ENCODE measurements at places on chromosomes 13 and 19.
A peak's percentile ranks its signal among the peaks of the same experiment; 100 is the strongest.

DNA sequence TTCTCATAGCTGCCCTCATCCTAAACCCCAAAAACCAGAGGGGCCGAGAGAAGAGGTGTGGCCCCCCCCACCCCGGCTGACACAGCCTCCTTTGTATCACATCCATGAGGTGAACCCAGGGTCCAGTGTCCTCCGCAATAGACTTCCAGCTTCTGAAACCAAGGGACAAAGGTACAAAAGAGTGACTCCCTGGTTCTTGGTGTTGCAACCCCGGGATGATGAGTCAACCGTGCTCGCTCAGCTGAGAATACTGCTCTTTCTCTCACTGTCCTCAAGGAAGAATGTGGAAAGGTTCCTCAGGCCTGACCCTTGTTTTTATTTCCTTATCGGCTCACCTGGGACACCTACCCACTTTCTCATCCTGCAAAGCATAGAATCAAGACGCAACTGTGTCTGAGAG, 5.5 kb downstream of the SLC15A1 start:
- DNase-seq: no peak

DNA sequence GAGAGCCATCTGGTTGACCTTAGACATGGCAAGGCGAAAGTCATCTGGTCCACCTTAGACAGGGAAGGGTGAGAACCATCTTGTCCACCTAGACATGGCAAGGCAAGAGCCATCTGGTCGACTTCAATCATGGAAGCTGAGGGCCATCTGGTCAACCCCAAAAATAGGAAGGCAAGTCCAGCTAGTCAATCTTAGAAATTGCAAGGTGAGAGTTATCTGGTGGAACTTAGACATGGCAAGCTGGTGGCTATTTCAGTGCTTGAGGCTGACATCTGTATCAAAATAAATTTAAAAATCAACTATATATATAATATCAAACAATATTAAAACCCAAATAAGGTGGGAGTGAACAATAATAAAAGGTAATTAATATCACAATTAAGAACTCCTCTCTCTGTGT, 83.9 kb downstream of the ZNF726 start:
- DNase-seq: no peak

GRCh38 chr19:492091-492531, 4.2 kb upstream of the MADCAM1 start:
- peak; percentile 24 for DNase-seq

DNA sequence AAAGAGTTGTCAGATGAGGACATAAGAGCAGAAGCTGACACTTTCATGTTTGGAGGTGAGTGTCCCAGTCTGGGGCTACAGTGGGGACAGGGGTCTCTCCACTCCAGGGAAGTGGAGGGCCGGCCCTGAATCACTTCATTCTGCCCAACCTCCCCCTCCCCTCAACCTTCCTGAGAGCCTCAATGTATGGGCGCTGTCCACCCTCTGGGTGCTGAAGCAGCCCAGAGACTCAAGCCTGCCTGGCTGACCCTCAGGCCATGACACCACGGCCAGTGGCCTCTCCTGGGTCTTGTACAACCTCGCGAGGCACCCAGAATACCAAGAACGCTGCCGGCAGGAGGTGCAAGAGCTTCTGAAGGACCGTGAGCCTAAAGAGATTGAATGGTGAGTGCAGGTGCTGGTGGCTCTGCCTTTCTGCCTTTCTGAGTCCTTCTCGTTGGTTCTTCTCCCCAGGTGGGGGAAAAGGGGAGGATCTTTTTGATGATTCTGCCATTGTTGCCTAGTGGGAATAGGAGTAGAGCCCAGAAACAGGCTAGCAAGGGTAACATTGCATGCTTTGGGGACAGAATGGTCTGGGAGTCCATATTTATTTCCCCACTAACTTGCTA, 8.8 kb downstream of the CYP4F8 start:
- DNase-seq: no peak

- DNase-seq: no peak
These were observed 43.6 kb downstream of the PDS5B start for GRCh38 chr13:32629866-32630265.

GRCh38 chr19:611481-611868, 21.8 kb downstream of the HCN2 start:
- peak; percentile 58 for DNase-seq

DNA sequence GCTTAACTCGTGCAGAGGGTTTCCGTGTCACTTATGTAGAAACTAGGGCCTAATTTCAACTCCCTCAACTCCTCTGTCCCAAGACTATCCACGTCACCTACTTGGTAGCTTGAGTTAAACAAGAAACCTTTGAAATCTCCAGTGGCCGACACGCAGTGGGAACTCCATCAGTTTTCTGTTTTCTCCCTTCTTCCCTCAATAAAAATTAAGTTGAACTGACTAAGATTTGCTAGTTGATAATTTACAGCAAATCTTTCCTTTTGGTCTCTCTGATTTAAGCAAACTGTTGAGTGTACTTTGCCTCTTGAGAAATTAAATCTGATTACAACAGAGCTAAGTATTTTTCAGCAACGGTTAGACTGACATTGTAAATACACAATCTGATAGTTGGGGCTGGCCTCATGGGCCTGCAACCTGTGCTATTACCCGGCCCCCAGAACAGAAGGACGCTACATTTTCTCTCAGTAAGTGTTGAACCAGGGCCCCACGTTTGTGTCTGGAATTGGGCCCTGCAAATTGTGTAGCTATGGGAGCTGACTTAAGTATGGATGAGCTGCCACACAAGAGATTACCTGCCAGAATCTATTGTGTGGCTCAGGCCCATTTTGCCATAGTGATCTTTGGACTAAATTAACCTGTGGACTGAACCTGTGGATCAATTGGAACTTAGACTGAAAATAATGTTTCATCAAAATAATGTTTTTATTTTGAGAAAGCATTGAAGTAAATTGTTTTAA, 708 bp upstream of the ESD start:
- no peak for DNase-seq

DNA sequence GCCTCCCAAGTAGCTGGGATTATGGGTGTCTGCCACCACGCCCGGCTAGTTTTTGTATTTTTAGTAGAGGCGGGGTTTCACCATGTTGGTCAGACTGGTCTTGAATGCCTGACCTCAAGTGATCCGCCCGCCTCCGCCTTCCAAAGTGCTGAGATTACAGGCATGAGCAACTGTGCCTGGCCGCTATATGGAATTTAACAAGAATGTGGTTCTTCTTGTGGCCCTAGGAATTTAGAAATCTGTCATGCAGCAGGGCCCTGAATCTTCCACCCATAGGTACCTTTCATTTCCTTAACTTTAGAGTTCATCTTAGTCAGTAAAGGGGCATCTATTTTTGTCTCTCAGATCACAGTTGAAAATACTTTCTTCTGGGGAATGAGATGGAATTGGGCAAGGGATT, 25.6 kb upstream of the NDFIP2 start:
- DNase-seq: no peak

GRCh38 chr13:113665597-113666328, 1.3 kb upstream of the GRK1 start:
- no peak for DNase-seq

DNA sequence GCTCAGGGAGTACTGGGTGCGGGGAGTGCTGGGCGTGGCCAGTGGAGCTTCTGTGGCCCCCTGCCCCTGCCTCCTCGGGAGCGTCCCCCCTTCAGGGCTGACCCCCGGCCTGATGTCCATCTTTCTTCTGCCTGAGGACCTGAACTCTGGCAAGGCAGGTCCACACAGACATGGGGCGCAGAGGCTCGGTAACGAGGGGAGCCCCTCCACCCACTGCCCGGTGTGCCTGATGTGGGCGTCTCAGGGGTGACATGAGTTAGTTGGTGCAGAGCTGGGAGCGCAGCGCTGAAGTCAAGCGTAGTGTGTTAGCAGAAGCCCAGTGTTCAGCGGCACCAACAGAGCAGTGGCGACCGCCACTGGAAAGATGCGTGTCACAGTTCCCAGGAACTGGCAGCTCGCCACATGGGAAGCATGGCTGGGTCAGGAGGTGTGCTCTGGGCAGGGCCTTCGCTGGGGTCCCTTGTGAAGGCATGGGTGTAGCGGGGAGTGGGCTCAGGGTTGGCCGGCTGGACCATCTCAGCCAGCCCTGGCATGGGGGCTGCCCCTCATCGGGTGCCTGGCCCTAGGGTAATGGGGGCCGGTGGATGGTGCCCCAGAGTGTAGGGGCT, 11.5 kb downstream of the THOP1 start:
- no peak for DNase-seq

DNA sequence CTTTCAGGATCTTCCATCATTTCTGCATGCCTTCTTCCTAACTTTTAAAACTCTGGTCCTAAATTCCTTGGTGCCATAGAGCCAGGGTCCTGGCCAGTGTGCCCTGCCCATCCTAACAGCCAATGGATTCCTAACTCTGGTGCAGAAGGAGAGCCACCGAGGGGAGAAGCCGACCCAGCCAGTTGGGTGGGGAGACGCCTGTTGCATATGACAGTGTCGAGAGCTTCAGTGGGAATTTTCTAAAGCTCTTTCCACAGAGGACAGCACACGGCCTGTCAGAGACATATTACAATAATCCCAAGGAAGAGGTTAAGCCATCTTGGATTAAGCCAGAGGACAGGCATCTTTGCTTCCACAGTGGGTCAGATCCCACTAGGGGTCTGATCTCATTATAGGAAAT, 180.4 kb downstream of the ZNF536 start:
- DNase-seq: no peak

DNA sequence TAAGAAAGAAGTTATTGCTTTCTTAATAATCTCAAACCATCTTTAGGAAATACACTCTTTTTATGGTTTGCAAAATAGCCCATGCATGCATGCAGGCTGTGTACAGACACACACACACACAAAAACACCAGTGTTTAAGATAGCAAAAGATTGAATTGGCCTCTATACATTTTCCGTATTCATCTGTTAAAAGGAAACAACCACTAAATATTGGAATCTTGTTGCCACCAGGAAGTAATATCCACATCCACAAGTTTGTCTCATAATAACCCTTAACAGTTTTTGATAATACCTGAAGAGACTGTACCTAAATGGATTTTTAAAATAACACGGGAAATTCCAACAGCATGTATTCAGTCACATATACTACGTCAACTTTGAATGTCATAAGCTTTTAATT, 7.3 kb upstream of the MAB21L1 start:
- no peak for DNase-seq

- DNase-seq: no peak
These were observed 7.8 kb downstream of the ACTMAP start for GRCh38 chr19:40742477-40742876.

- DNase-seq: no peak
These were observed 31.3 kb upstream of the GTF3A start for GRCh38 chr13:27393101-27393500.

DNA sequence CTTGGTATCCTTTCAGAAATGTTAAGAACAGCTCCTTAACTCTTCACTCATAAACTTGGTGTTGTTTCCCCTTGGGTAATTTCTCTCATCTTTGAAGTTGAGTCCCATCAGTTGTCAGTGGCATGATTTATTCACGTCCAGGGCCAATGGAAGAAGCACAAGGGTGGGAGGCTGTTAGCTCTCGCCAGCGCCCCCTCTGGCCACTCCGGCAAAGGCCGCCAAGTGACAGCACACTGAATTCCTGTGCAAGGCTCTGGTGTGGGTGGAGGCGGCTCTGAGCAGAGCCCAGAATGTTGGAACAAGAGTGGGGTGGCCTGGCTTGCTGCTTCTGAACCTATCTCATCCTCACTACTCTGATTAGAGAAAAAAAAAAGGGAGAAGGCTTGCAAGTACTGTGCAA, 13.1 kb upstream of the MEDAG start:
- DNase-seq: no peak

- DNase-seq: no peak
These were observed 5.6 kb downstream of the C19orf81 start for GRCh38 chr19:50654882-50655281.

DNA sequence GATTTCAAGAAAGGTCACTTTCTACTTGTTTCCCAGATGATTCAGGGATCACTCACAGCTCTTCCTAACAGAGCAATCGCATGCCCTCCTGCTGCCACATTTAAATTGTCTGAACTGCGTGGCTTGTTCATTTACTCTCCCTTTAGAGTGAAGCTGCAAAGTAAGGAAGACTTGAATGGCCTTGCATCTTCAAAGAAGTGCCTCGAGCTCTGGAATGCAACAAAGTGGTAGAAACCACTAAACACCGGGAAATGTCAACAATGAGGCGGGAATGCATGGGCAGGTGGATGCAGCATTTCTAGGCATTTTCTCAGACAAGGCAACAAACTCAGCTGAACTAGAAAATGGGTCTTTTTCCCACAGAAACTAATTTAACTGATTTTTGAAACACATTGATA, 10.3 kb upstream of the DACH1 start:
- no peak for DNase-seq

- no peak for DNase-seq
These were observed 203.0 kb downstream of the POSTN start for GRCh38 chr13:37395544-37395943.

DNA sequence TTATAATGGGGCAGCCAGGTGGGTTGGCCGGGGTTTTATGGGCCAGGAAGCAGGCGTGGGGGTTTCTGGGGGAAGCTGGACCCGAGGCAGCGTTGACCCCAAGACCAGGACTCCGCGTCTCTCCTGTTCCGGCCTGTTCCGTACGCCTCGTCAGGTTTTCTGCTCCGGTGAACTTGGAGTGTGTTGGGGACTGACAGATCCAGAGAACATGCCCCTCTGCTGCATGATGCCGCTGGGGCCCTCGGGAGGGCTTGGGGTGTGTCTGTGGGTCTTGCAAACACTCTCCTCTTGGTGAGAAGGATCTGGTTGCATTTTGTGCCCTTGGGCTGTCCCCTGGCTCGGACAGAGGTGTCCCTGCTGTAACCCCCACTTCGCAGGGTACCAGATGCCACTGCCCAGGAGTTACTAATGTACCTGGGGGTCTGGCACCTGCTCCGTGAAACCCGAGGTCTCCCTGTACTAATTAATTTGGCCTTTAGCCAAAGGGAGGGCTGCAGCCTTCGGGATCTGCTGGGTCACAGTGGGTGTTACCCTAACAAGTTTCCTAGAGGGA, 15.6 kb downstream of the KDM4B start:
- DNase-seq: no peak

- DNase-seq: peak; percentile 86
These were observed 29.6 kb upstream of the RCBTB2 start for GRCh38 chr13:48562296-48563066.

GRCh38 chr19:41001243-41001971, 10.3 kb downstream of the CYP2B6 start:
- DNase-seq: no peak

DNA sequence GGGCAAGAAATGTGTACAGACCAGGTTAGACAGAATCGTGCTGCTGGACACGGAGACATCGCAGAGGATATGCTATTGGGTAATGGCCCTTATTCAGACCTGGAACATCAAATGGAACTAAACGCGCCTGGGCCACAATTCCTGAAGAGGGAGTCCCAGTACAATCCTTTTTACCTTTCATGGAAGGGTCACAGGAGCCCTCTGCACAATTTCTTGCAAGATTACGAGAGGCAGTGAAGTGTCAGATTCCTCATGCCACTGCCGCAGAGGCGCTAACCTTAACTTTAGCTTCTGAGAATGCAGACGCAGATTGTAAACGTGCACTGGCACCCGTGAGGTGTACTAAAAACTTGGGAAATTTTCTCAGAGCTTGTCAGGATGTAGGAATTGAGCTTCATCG, 18.1 kb downstream of the CLEC4M start:
- DNase-seq: no peak

GRCh38 chr13:95222733-95223018, 78.6 kb downstream of the ABCC4 start:
- no peak for DNase-seq

All from CD4-positive, alpha-beta T cell treated with Interleukin-10 for 1 hour (primary cell).